ENCODE measurements at places on chromosomes 13 and 19.

DNA sequence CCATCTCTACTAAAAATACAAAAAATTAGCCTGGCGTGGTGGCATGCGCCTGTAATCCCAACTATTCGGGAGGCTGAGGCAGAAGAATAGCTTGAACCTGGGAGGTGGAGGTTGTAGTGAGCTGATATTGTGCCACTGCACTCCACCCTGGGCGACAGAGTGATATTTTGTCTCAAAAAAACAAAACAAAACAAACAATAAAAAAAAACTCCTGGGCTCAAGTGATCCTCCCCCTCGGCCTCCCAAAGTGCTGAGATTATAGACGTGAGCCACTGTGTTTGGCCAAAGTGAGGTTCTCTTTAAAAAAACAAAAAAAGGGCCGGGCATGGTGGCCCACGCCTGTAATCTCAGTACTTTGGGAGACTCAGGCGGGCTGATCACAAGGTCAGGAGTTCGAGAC, 3.8 kb upstream of the JUNB start:
- DNase-seq = no peak

GRCh38 chr19:33247441-33247819, 21.8 kb upstream of the SLC7A10 start:
- no peak for DNase-seq

DNA sequence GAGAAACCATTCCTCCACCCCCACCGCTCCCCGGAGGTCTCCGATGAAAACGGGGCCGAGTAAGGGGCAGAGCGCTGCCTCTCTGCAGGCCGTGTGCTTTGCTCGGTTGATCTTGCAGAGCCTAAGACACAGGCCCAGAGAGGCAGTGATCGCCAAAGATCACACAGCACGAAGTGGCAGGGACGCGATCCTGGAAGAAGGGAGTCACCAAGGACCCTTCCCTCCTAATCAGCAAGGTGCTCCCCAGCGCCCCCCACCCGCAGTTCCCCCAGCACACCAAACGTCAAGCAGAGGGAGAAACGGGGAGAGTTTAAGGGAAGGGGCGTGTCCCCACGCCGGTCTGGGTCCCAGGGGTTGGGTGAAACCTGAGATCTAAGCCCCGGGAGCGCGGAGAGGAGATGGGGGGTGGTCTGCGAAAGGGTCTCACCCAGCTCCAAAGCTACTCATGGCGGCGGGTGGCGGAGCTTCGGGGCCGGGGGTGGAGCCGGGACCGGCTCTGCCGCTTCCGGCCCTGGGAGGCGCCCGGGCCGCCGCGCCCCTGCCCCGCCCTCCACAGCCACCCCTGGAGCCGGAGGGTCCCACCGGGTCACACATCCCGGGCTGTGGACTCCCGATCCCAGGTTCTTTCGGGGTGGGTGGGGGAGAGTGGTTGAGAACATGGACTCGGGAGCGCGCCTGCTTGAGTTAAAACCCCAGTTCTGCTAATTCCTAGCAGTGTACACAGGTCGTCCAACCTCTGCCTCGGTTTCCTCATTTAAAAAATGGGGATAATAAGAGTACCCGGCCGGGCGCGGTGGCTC, at the start of gene EML2:
EML2 (minus strand) TSS at position 468 of the 800 bp plus-strand sequence; CDS start at position 447, 21 bp downstream.
- DNase-seq = no peak

DNA sequence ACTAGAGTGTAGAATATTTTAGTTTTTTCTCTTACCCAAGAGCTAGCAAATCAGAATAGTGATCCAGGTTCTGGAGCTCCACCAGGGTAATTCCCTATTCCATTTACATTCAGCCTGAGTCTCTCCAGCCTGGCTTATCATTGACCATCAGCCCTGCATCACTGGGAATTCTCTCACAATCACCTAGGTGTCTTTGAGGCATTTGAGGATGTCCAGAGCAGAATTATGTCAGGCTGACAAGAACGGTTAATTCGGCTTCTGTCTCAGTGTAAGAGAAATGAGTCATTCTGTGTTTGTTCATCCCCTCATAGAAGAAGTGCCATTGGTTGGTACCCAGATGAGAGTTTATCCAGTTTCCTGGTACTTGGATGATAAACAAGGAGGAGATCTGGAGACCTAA, 180.5 kb downstream of the ZNF737 start:
- DNase-seq = no peak

- no peak for DNase-seq
These were observed 933 bp downstream of the TFPT start for GRCh38 chr19:54114340-54115108.

GRCh38 chr13:113110852-113111315, 5.3 kb downstream of the F7 start:
- no peak for DNase-seq

GRCh38 chr13:28685892-28686291, 27.0 kb downstream of the POMP start:
- no peak for DNase-seq

GRCh38 chr19:16061943-16062342, 14.4 kb upstream of the TPM4 start:
- DNase-seq = no peak

- DNase-seq = no peak
These were observed 13.2 kb downstream of the ZNF493 start for GRCh38 chr19:21410166-21410565.

- DNase-seq = no peak
These were observed 17.7 kb downstream of the EPN1 start for GRCh38 chr19:55692681-55693081.

DNA sequence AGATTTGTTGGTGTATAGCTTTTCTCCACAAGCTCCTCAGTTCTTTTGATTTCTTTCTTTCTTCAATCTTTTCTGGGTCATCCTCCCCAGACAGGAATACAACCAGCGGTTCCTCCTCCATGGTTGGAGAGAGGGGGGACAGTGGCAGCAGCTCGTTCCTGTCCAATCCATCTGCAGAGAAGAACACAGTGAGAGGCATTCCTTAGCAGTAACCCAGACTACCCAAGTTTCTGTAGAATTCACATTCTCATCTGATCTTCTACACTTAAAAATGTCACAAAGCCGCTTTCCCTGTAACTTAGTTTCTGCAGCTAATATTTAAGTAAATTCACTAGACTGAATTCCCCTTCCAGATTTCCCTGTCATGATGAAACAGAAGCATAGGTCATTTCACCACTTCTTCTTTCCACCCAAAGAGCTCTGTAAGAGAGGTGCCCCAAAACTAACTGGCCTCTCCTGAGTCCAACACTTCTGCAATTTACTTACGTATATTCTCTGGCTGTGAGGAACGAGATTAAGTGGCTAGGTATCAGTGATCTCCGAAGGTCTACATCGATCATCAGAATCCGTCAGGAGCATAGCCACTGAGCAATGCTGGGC, 171.9 kb downstream of the TBC1D4 start:
- DNase-seq = no peak

- no peak for DNase-seq
These were observed 1.9 kb downstream of the PDCD2L start for GRCh38 chr19:34405892-34406660.

- DNase-seq = no peak
These were observed 174.8 kb upstream of the SERP2 start for GRCh38 chr13:44198826-44199225.

- no peak for DNase-seq
These were observed 3.7 kb upstream of the CADM4 start for GRCh38 chr19:43643326-43643725.

DNA sequence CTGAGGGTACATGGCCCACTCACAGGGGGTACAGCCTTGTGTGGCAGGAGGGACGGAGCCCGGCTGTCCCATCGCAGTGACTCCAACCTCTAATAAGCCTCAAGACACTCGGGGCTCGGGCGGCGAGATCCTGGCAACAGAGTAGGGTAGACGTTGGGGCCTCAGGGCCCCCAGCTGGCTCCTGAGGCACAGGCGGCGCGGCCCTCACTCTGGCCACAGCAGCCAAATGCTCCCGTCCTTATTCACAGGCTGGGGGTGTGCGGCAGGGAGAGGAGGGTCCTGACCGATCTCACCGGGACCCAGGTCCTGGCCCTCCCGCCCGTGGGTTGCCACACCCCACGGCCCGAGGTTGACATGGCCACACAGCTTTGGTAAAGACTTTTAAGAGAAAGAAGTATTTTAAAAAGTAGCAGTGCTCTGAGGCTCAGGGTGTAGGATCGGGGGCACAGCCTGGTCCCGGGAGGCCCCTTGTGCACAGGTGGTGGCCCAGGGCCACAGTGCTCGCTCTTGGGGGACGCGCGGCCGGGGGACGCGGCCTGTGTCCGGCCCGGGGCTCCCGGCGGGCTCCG, 7.6 kb downstream of the SLC39A3 start:
- DNase-seq = no peak

- DNase-seq = no peak
These were observed 539.5 kb upstream of the SLC10A2 start for GRCh38 chr13:103605546-103606326.

DNA sequence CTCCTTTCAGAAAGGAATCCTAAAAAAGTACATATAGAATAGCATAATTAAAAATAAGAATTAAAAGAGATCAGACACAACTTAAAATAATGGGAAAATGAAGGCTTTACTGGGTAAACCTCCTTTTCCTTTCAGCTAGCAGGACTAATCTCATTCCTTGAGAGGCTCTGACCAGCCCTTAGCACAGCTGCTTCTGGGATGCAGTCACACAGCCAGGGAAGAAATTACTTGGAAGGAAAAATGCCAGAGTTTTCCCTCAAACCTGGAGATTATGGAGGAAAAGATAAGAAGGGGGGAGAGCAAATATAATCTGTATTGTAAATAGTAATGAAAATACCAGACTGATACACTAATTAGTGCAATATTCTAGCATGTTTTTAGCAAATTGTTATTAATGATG, 91.8 kb downstream of the LRCH1 start:
- DNase-seq = no peak

- DNase-seq = no peak
These were observed 322.3 kb downstream of the DLEU7 start for GRCh38 chr13:50521006-50521830.

GRCh38 chr13:105997581-105998550, 537.6 kb downstream of the EFNB2 start:
- DNase-seq = no peak

GRCh38 chr19:48868114-48868886, at the start of gene PLEKHA4:
Gene PLEKHA4, minus strand, starts transcription at chr19:48868617. Its CDS starts 997 bp downstream, at chr19:48867620.
- no peak for DNase-seq

- DNase-seq = no peak
These were observed 66.2 kb upstream of the GPR183 start for GRCh38 chr13:99373436-99373835.

DNA sequence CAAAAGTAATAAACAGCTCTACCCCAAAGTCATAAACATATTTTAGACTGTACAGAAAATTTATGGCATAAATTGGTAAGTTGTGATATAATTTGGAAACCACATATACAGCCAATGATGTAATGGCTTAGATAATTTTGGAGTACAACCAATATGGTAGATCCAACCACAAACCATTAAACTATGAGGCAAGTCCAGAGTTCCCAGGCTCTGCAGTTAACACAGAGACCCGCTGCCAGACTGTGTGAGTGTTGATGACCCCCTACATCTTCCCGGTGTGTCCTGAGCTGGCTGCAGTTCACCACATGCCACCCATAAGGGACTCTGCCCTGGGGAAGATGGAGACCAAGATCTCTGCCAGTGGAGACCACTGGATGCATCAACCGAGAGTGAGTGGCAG, 9.9 kb upstream of the SERPINE3 start:
- no peak for DNase-seq

- no peak for DNase-seq
These were observed 170.7 kb upstream of the TSHZ3 start for GRCh38 chr19:31519908-31520307.

- no peak for DNase-seq
These were observed 84.0 kb downstream of the ANKRD10 start for GRCh38 chr13:110830800-110831371.

- no peak for DNase-seq
These were observed 2.3 kb downstream of the ATP11A start for GRCh38 chr13:112692104-112692503.

- DNase-seq = no peak
These were observed 56.2 kb downstream of the FLT1 start for GRCh38 chr13:28438598-28439334.

DNA sequence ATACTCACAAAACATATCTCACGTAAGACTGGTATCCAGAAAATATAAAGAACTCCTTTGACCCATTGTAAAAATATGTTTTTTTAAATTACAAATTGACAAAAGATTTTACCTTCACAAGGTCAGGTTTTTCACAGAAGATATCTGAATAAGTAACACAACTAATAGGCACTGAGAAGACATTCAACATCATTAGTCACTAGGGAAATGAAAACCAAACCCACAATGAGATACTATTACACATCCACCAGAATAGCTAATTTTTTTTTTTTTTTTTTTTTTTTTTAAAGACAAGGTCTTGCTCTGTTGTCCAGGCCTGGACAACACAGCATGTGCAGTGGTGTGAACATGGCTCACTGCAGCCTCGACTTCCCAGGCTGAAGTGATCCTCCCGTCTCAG, 157.5 kb downstream of the MIPEP start:
- no peak for DNase-seq

- no peak for DNase-seq
These were observed 3.1 kb downstream of the CDX2 start for GRCh38 chr13:27965740-27966640.

DNA sequence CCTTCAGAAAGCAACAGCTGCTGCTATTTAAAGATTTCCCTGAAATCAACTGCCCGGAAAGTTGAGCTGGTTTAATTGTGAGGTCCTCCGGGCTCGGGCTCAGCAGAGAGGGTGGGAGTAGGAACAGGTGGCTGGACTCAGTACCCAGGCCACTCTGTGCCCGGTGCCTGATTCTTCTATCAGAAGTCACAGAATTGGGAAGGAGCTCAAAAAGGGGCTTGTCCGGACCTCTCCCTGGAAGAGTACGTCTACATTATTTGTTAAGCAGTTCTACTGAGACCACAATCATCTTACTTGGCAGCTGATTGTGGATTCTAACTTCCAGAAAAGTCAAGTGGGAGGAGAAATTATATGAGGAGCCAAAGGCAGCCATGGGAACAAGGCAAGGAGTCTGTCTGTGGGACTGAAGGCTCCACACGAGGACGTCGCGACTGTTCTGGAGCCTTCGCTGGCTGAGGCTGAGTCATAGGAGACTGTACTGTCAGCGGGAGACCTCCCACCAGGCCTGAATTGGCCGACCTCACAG, 91.7 kb upstream of the ANKRD10 start:
- no peak for DNase-seq

DNA sequence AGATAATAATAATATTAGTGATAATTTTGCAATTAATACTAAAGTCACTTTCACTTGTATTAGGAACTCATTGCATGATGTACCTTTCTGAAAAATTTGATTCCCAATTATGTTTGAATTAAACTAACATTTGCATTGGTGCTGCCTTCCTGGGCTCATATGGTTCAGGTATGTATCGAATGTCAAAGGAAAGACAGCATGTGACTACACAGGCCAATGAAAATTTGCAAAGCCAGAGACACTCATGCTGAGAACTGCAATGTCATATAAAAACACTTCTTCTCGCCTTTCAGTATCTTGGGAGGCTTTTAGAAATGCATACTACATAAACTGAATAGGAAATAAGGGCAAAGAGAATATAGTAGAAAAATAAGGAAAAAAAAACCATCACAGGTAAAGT, 44.3 kb downstream of the RAP2A start:
- no peak for DNase-seq

- no peak for DNase-seq
These were observed 115.2 kb upstream of the SOX21 start for GRCh38 chr13:94827566-94827965.

GRCh38 chr19:887072-887471, 5.9 kb downstream of the MED16 start:
- DNase-seq = no peak

- no peak for DNase-seq
These were observed 16.1 kb downstream of the MKNK2 start for GRCh38 chr19:2034729-2035589.

All from cortex of kidney (tissue), 1 donor.